CD4-positive, alpha-beta T cell treated with Interleukin-21 for 1 hour (primary cell): ENCODE measurements at places on chromosomes 3 and 15.

DNA sequence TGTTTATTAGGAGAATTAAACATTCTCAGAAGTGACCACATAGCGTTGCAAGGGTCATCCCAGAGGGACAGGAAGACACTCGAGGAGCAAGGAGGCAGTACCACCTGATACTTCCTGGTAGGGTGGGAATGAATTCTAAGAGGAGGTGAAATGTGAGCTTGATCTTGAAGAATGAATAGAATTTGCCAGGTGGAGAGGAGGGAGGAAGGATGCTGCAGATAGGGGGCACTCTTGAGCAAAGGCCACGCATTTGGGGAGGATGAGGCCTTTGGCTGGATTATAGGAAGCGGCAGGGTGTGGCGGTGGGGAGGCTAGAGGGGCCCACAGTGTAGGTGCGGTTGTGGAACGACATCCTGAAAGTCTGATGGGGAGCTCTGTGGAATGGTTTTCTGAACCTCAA lies 33.5 kb downstream of the CHCHD6 start:
- no peak for DNase-seq

DNA sequence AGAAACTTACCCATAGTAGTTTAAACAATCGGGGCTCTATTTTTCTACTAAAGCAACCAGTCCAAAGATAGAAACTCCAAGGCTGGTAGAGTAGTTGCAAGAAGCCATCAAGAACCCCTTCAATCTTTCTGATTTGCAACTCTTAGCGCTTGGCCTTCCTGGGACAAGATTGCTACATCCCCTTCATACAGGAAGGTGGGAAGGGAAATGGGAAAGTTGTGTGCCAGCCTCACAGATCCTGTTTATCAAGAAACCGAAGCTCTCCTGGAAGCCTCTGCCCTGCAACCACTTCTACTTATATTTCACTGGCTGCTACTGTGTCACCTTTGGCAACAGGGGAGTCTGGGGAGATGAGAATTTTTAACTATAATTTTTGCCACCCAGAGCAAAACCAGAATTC lies 46.2 kb downstream of the OSBPL10 start:
- DNase-seq = no peak

- DNase-seq = no peak
Measured at GRCh38 chr3:31661993-31662670, 129.4 kb downstream of the STT3B start.

GRCh38 chr3:25479727-25480010 lies 51.6 kb downstream of the RARB start:
- DNase-seq = no peak

GRCh38 chr3:81927811-81928210 lies 166.4 kb upstream of the GBE1 start:
- DNase-seq = no peak

DNA sequence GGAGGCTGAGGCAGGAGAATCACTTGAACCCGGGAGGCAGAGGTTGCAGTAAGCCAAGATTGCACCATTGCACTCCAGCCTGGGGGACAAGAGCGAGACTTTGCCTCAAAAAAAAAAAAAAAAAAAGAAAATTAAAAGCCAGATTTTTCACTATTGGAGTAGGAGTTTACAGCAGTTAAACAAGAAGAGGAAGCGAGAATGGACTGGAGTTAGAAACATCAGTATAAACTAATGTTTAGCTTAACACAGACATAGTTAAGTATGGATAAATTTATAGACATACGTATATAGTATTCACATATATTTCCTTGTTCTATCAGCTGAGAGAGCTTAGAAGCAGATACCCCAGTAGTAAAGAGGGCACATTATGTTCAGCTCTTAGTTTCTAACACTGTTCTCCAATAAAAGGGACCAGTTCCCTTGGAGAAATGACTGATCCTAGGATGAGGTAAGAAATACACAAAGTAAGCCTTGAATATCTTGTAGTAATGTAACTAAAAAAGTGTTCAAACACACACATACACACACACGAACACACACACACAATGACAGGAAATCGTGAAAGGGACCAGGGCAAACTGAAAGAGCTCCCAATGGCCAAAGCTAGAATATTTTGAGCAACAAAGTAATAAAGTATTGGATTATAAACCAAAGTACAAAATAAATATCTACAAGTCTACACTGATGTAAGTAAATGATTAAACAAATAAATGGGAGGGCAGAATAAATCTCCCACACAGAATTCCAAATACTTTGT lies 25.1 kb downstream of the PIK3CB start:
- DNase-seq = no peak

- DNase-seq = no peak
Measured at GRCh38 chr3:158347966-158348365, 223.0 kb upstream of the MLF1 start.

DNA sequence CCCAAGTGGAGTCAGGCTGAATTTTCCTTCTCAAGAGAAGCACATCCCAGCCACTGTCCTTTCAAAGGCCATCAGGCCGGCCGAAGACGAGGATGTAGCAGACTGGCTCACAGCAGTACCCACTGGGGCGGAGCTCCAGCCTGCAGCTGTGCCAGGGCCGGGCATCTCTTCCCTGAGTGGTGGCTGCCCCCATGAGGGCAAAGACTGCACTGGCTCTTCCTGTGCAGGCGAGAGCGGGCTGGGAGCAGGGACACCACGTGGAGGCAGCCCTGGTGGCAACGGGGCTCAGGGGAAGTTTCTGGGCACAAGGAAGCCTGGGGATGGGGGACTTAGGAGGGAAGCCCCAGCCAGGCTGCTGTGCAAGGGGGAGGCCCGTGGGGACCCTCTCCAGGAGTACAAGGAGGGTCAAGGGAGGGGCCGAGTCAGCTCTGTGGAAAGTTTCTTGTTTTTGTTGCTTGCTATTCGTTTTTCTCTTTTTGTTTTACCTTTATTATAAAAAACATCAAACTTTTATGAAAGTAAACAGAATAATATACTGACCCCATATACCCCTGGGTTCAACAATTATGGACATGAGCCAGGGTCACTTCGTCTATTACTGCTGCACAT lies 66.1 kb downstream of the RPN1 start:
- peak; percentile 17 for DNase-seq

DNA sequence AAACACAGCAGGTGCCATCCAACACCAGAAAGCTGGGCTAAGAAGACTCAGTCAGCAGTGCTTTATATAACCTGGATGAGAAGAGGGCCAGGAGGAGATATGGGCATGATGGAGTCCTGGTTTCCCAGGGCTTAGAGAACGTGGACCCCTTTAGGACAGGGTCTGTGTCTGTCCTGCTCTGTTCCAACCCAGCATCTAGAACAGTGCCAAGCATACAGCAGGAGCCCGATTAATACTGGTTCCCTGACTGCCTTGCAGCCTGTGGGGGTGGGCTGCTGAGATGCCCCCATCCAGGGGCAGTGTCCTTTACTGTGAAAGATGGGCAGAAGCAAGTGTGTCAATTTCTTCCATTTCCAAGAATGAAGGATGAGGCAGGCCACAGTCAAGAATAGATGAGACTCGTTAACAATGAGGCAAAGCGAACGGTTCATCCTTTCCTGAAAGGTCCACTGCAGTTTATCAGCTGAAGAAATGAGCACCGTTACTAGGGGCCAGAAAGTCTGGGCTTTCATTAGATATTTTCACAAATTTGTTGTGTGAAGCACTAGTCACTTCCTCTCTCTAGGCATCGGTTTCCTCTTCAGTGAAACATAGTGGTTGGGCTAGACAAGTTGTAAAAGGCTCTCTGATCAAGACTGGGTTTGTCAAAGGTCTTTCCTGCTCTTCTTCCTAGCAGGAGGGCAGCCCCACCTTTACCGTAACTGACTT lies 72.0 kb upstream of the HERC1 start:
- peak; percentile 48 for DNase-seq

DNA sequence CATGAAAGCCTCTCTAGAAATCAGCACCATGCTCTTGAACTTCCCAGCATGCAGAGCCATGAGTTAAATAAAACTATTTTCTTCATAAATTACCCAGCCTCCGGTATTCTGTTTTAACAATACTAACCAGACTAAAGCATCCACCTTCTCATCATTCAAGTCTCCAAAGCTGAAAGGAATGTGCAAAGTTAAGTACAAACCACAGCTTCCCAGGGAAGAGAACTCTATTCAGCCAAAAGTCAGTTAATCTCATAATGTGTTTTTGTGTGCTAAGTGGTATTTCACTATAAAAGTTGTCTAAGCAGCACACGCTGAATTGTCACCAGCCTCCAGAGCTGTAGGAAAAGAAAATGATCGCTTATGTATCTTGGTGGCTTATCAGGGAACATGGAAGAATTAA lies 135.5 kb upstream of the KCNH8 start:
- no peak for DNase-seq

DNA sequence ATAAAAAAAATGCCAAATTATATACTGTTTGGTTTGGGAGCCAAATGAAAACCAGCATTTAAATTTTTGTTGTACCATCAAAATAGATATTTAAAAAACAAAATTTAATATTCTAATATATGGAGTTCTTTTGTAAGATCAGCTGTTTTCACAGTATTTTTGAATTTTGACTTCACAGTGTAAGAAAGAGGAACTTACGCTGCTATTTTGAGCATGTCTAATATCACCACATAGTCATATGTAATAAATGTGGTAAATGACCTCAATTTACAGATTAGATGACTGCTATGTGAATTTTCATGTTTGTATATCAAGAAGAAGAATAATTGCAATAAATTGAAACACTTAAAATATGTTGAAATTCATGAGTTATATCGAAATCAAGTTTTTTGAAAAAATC lies 189.6 kb downstream of the ARRDC4 start:
- no peak for DNase-seq

GRCh38 chr3:23175341-23176083 lies 27.6 kb upstream of the UBE2E2 start:
- no peak for DNase-seq

- DNase-seq = no peak
Measured at GRCh38 chr3:127823426-127823857, 1.1 kb upstream of the MGLL start.

DNA sequence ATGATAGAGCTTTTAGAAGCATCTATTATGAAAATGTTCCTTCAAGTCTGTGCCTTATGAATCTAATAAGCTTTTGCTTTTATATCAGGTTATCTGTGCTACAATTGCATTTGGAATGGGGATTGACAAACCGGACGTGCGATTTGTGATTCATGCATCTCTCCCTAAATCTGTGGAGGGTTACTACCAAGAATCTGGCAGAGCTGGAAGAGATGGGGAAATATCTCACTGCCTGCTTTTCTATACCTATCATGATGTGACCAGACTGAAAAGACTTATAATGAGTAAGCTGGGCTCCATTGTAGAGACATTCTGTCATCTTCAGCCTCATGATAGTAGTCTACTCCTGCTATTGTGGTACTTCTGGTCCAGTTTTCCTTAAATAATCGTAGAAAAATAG lies 73.4 kb downstream of the BLM start:
- no peak for DNase-seq

GRCh38 chr3:138412821-138413551 lies 21.4 kb upstream of the ESYT3 start:
- DNase-seq = no peak

DNA sequence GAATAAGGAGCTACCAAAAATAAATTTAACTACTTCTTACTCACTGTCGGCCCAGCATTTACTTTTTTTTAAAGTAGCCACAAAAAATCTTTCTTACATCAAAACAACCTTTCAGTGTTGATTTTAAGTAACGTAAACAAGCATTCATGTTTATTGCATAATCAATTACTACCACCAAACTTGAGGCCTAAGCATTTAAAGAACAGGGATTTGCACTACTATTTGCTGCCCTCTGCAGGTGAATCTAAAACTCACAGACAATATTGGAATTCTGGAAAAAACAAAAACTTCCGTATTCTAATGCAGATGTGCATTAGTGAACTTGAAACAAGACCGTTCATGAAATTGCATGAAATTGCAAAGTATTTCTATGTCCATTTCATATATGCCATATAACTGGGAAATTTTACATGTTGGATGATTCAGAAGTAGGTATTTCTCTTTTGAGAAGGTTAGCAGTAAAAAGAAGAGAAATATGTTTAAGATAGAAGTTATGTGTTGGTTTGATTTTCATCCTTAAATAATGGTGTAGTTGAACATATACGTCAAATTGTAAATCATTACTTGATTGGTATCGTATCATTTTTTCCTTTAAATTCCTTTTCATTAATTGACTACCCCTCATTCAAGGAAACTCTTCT lies 55.6 kb downstream of the CGGBP1 start:
- DNase-seq = peak; percentile 43

DNA sequence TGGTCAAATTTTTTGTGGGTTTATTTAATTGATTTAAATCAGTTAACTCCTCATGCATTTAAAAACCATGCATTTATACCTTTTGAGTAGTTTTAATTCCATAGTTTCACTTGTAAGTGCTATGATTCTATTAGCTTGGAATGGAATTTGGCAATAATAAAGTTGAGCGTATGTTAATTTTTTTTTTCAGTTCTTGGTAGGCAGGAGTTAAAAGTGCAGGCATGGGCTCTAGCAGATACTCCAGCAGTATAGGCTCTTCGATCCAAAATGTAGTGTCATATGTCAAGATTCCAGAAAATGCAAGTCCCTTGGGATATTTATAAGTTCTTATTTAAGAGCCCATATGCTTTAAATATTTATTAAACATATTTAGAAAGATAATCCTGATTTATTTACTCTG lies 70.3 kb downstream of the LYSMD4 start:
- no peak for DNase-seq

- no peak for DNase-seq
Measured at GRCh38 chr3:88112289-88112688, 37.5 kb upstream of the C3orf38 start.

DNA sequence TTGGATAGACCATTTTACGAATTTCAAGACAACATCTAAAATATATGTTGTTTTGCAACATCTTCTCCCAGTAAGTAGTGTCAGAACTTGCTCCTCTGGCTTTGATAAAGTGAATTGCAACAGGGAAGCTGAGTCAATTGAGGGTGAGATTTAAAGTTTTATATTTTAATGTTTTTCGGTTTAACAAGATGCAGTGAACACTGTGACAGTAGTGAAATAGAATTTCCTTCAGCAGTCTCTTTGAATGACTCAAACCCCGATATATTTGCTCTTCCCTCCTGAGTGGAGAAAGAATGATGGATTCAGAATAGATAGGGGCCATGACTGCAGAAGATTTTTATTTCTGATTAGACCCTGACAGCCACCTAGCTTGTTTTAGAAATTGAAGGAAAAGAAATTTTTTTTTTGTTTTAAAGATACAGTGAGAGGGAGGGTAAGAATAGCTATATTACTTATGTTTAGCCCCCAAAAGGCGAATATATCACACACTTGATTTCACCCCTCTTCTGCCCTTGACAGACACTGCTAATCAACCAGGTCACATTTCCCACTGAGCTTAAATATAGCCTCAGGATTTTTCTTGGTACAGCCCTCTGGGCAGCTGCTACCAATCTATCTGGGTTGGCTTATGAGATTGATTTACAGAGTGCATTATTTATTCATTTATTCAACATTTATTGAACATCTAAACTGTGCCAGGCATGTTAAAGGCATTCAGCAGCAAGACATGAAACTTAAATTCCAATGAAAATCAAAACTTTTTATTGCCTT lies 183.3 kb upstream of the ADAMTS9 start:
- no peak for DNase-seq
